ENCODE measurements at places on chromosomes 5 and 9. TPM values are rescaled to one million over a fixed set of nuclear protein-coding genes. Genes with fewer than 3 reads are reported as not detected.

- no peaks in the 10 kb centered on the region for H3K27me3 ChIP-seq
- H3K4me3 ChIP-seq: no peak overlapping the region
- no peak for DNase-seq
- no peaks in the 10 kb centered on the region for H3K36me3 ChIP-seq
- H3K4me1 ChIP-seq: no peaks in the 10 kb centered on the region
- H3K27ac ChIP-seq: no peak overlapping the region
Observed at GRCh38 chr5:72417333-72418062, 89.7 kb downstream of the ZNF366 start.

DNA sequence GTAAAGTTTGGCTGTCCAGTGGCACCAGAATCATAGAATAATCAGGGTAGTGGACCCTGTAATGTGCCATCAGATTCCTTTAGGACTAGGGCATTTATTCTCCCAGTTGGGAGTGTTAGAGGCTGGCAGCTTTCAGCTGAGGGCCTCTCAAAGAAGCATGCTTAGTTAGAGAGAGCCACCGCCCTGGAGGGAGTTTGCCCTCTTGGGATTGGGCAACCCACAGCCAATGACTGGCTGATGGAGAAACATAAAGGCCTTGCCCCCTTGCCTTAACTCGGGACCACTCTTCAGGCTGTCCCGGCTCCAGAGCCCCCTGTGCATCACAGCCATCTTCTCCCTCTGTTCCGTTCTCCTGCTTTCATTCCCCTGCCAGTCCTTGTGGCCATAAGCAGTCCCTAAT is 20.5 kb upstream of the IFNK start:
- DNase-seq: no peak
- H3K36me3 ChIP-seq: no peaks in the 10 kb centered on the region
- H3K4me3 ChIP-seq: no peak overlapping the region
- H3K27ac ChIP-seq: no peak overlapping the region
- H3K27me3 ChIP-seq: no peaks in the 10 kb centered on the region
- H3K4me1 ChIP-seq: no peaks in the 10 kb centered on the region

Gene PCDHA5
- total RNA-seq: 0.50 TPM

Gene FOXD1
- not detected for total RNA-seq

- no peaks in the 10 kb centered on the region for H3K27me3 ChIP-seq
- no peak overlapping the region for H3K4me3 ChIP-seq
- DNase-seq: no peak
- H3K27ac ChIP-seq: no peak overlapping the region
Observed at GRCh38 chr9:136899196-136899595, 12.9 kb downstream of the TRAF2 start.

DNA sequence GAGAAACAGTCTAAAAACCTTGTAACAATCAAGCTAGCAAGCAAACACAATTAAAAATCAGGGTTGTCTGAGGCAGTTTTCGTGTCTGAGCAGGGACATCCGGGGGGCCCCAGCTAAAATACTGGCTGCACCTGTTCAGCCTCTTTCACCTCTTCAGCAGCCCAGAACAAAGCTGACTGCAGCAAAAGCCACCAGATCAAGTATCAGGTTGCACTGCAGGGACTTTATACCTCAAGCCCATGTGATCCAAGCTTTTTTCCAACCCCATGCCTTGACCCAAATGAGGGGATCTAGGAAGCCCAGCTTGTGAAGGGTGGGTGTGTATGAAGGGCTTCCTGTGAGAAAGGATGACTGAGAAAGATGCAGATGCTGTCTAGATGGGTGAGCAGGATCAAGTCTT is 133.4 kb downstream of the SEMA6A start:
- no peak overlapping the region for H3K4me3 ChIP-seq
- no peak for DNase-seq
- no peak overlapping the region for H3K27ac ChIP-seq
- H3K36me3 ChIP-seq: no peaks in the 10 kb centered on the region

DNA sequence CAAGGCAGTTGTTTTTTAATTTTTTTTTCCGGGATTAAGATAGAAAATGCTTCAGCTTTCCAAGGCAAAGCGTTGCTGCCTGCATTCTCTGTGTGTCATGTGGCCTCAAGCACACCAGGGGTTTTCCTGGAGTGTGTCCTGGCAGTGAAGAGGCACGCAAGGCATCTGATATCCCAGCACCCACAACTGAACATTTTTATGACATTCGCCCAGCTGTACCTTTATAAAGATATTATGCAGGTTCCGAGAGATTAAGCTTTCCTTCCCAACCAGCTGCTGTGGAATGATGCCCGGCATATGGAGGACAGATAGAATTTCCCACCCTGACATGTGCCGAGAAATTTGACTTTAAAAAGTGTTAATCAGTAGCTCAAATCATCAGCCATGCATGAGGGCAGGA is 205.6 kb downstream of the GADD45G start:
- no peaks in the 10 kb centered on the region for H3K36me3 ChIP-seq
- no peak overlapping the region for H3K27ac ChIP-seq
- H3K27me3 ChIP-seq: no peaks in the 10 kb centered on the region
- H3K4me1 ChIP-seq: no peaks in the 10 kb centered on the region
